ENCODE measurements at places on chromosomes 12 and 14.

DNA sequence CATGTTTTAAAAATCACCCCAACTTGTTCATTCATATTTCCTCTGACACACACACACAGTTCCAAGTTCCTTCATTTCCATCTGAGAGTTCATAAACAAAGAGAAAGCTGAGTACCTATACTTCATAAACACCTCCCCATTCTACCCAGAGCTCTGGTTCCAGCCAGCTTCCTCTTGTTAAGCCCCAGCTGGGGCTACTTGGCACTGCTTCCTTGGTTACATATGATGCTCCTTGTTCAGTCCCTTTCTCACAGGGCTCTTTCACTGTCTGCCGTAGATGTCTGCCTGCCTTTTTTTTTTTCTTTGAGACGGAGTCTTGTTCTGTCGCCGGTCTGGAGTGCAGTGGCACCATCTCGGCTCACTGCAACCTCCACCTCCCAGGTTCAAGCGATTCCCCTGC lies 77.5 kb downstream of the COX16 start:
- DNase-seq, result no peak

DNA sequence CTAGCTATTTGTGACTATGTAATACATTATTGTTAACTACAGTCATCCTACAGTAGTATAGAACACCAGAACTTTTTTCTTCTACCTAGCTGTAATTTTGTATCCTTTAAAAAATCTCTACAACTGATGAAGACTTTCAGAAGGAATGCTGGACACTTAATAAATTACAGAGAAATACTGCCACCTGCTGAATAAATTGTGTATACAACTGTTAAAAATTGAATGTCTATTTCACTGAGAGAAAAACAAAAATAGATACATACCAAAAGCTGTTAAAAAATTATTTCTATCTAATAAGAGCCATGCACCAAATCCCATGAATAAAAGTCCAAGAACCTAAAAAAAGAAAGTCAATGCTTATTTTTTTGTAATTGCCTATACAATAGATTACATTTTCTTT lies 6.6 kb downstream of the TSPAN19 start:
- DNase-seq, result peak; percentile 10

DNA sequence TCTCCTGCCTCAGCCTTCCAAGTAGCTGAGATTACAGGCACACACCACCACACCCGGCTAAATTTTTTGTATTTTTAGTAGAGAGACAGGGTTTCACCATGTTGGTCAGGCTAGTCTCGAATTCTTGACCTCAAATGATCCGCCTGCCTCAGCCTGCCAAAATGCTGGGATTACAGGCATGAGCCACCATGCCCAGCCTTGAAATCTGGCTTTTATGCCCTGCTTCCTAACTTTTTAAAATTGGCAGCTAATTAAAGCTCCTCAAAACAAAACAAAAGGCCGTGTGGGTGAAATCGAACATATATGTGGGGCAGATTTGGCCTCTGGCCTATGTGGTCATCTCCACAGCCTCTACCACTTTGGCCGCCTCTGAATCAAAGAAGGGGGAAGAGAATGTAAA lies 37.9 kb downstream of the KCTD10 start:
- DNase-seq, result no peak

GRCh38 chr12:95096852-95097251 lies 23.4 kb upstream of the NR2C1 start:
- no peak for DNase-seq

- DNase-seq, result no peak
Measured at GRCh38 chr12:10621278-10621677, 7.9 kb upstream of the MAGOHB start.

DNA sequence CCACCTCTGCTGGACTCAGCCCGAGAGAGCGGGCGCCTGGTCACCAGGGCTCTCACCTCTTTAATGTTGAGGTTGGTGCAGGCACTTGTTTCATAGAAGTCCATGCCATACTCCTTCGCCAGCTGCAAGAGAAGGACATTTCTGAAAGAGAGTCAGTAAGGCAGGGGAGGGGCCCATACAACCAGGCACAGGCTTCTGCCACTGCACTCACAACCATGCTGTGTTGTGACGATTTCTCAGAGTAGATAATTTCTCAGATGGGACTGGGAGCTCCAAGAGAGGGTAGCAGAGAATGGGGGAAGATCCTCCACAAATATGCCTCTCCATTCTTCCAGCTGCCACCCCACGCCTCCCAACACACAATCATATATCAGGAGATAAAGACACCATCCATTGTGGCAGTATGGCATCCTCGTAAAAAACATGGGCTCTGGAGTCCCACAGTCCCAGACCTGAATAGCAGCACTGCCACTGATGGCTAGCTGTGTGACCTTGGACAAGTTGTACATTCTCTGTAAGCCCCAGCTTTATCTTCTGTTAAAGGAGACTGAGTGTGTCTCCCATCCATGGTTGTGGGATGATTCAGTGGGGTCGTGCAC lies 6.2 kb upstream of the GPX2 start:
- no peak for DNase-seq

DNA sequence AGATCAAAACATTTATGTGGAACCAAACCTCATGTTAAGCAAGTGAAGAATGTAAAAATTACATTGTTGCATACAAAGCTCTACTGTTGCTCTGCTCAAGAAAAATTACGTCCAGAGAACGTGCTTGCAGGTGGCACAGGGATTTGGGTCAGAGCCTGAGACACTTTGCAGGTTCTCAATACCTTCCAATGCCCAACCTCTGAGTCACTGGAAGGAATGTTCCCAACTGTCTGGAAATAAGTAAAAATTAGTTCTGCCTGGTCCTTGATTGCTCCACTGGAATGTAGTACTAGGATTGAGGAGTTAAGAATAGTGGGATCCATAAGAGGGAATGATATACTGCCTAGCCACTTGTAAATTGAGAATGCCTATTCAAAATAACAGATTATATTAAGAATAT lies 2.8 kb upstream of the IFNG start:
- no peak for DNase-seq

GRCh38 chr12:42255866-42256261 lies 17.8 kb upstream of the YAF2 start:
- DNase-seq, result no peak

DNA sequence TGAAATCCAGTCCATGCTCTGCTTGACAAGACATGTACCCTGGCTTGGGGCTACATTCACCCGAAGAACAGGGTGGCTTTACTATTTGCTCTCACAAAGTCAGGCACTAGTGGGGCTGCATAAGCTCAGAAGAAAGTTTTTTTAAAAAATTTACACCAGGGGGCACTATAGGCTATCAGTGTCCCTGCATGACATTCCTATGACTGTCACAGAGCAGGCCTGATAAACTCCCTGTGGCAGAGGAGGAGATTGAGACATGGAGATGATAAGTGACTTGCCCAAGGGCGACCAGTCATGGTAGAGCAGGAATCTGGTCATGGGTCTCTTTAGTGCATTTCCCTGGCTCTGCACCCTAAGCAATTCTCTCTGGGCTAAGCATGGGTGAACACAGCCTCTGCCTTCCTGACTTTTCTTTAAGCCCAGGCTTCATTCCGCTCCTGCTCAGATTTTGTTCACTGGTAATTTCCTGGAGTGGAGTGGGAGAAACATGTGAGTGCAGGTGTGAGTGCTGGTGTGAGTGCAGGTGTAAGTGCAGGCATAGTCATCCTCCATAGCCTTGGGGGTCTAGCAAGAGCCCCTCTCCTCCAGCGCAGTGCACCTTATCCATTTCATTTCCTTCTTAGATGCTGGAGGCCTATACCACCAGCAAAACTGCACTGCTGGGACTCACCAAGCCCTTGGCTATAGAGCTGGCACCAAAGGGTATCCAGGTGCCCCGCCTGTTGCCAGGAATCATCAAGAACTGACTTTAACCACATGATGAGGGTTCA lies 91.6 kb downstream of the DHRS2 start:
- DNase-seq, result peak; percentile 21

DNA sequence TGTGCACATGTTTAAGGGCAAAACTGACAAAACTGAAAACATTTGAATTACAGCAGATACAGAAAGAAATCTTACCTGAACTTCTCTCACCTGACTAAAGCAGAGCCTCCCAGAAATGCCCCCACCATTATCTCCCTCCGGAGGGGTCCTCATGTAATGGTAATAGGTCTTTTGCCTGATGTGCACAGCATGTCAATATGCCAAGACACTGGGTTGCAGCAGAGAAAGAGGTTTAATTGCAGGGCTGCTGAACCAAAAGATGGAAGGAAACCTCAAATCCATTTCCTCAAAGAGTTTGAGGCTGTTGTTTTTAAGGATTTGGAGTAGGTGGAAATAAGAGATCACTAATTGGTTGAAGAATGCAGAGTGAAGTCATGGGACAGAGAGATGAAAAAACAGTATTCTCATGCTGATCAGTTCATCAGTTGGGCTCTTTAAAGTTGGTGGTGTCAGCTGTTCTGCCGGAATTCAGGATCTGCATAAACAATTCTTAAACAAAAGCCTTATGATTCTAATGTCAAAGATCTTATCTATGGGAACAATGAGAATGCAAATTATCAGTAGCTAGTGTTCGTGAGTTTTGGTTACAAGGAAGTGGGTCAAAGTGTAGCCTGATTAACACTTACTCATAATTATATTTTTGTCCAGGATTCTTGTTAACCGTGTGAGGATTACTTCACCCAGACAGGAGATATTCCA lies 18.2 kb downstream of the ANG start:
- DNase-seq, result no peak

DNA sequence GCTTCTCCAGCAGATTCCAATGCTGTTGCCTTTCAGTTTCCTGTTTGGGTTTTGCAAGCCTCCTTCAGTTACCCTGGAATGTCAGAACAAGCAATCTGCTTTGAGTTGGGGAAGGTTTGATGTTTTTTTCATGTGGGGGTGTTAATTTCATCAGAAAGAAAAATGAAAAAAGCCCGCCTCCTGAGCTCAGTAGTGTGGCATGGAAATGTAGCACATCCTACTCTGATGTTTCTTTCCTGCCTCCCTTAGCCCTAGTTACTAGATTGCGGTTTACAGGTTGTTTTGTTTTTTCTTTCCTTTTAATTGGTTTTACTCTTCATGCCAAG lies 22.6 kb downstream of the IFNG-AS1 start:
- no peak for DNase-seq

- DNase-seq, result no peak
Measured at GRCh38 chr14:30657606-30658163, 35.6 kb downstream of the SCFD1 start.

DNA sequence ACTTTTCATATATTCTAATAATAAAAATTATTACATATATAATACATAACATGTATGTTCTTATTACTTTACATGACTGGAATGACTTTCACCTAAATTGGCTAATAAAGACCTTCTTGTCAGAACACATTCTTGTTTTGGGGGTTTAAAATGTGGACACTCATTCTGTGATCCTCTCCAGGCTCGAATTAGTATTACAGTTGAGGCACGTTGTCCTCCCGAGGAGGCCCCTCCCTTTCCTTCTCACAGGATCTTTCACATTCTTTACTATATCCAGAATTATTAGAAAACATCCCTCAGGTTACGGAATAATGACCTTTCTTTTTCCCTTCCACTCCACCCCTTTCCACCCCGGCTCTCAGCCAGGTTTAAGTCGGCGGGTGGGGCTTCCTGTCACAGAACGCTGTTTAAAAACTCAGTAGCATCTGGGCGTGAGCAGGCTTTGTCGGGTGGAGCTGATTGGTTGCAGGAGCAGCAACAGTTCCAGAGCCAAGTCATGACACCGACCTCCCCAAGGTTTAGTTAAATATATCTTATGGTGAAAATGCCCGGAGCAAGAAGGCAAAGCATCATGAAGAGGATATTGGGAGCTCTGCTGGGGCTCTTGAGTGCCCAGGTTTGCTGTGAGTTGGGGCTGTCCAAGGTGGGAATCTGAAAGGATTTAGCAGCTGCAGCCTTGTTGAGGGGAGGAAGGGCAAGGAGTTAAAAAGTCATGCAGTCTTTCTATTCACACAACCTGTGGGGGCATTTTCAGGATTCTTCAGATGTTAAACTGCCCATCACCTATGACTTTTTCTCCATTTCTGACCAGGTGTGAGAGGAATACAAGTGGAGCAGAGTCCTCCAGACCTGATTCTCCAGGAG lies 396.7 kb upstream of the OR4E1 start:
- no peak for DNase-seq

DNA sequence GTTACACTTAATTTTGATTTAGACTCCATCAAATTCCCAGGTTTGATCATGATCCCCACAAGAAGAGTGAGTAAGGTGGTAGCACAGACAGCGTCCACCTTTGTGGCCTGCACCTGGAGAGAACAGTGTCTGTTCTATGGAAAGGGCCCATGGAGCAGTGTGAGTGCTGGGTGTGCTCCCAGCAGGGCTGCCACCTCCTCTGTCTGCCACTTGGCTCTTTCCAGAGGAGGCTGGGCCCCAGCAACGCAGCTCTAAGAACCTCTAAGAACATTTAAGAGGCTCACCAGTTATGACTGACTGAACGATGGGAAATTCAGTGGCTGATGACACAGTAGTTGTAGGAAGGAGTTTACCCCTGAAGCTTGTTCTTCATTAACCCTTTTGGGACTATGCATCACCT lies 17.3 kb downstream of the VDR start:
- no peak for DNase-seq

DNA sequence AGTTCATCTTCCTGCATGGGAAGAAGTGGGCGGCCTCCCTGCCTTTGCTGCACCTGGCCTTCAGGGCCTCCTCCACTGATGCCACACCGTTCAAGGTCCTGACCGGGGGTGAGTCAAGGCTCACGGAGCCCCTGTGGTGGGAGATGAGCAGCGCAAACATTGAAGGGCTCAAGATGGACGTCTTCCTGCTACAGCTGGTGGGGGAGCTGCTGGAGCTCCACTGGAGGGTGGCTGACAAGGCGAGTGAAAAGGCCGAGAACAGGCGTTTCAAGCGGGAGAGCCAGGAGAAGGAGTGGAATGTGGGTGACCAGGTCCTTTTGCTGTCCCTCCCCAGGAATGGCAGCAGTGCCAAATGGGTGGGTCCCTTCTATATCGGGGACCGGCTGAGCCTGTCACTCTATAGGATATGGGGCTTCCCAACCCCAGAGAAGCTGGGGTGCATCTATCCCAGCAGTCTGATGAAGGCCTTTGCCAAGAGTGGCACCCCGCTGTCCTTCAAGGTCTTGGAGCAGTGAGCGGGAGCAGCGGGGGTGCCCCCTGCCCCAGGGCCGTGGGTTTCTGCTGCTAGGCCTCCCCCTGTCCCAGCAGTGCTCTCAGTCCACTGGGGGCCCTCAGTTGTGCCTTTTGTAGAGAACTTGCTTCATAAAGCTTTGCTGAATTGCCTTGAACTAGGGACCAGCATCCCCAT lies 12.4 kb downstream of the CBLN3 start:
- no peak for DNase-seq

DNA sequence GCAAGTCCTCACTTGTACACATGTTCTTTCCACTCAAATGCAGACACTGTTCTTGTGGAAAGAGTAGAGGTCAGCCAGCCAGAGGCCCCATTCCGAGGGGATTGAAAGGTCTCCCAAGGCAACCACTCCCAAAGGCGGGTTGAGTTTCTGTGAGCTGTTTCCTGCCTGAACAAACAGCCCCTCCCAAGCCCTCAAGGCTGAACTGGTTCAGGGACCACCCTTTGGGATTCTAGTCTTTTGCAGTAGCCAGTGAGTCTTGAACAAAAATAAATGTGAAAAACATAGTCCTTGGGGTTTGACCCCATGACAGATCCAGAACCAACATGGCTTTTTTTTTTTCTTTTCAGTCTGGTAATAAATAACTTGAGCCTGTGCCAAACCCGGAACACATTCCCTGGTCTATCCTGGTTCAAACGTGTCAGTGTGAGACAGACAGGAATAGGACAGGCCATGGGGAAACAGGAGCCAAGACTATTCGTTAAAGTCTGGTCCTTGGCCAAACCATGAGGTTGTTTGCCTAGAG lies 17.6 kb upstream of the STK38L start:
- DNase-seq, result no peak
